Upper lobe of right lung (tissue), 1 donor: ENCODE measurements at places on chromosomes 6 and 20.
A peak's percentile ranks its signal among the peaks of the same experiment; 100 is the strongest.

DNA sequence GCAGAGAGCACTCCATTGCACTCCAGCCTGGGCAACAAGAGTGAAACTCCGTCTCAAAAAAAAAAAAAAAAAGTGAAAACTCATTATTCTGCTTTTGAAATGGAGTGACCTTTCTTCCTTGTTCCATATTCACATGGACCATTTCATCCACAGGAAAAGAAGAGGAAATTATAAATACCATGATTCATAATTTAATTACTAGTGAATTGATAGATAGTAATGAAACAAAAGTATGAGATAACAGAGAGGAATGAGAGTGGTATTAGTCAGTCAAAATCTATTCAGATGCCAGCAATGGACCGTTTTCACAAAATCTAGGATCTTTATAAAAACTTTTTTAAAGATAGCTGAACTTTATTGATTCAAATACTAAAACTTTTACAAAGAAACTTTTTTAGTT, 443.1 kb upstream of the FLRT3 start:
- H3K4me3 ChIP-seq, result no peak overlapping the region
- no peaks in the 10 kb centered on the region for H3K27me3 ChIP-seq
- DNase-seq, result no peak
- H3K36me3 ChIP-seq, result no peaks in the 10 kb centered on the region

GRCh38 chr6:140366991-140367390, 992.5 kb upstream of the CITED2 start:
- H3K4me3 ChIP-seq, result no peak overlapping the region
- no peaks in the 10 kb centered on the region for H3K4me1 ChIP-seq
- H3K27me3 ChIP-seq, result no peaks in the 10 kb centered on the region

DNA sequence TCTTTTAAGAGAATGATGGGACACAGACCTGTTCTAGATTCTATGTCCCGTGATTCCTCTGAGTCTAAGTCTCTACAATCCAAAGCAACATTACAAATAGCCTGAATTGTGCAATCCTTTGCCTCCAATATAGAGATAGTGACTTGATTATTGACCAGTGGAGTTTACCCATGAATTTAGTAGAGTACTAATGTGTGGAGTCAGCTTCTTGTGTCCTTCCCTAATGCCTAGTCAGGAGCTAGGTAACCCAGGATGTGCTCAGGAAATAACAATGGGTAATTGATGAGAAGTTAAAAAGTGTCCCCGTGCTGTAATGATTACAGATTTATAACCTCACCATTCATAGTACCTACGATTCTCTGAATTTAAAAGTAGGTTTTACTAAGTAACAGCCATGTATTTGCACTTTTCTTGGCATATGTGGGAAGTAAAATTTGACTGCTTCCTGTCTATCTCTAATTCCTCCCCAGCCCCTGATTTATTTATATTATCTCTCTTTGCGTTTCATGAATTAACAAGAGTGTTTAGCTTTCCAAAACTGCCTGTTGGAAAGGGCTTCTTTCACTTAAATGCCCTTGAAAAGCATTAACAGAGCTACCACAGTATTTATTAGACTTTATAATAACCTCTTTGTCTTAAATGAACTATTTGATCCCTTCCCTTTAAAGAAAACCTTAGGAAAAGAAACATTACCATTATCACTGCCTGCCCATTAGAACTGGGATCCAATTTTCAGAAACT, 30.5 kb downstream of the NEDD9 start:
- H3K4me1 ChIP-seq, result peaks cover 85% of the 10 kb centered on the region
- peak overlapping the region; percentile 51 for H3K27ac ChIP-seq
- no peak overlapping the region for H3K4me3 ChIP-seq
- no peaks in the 10 kb centered on the region for H3K27me3 ChIP-seq

DNA sequence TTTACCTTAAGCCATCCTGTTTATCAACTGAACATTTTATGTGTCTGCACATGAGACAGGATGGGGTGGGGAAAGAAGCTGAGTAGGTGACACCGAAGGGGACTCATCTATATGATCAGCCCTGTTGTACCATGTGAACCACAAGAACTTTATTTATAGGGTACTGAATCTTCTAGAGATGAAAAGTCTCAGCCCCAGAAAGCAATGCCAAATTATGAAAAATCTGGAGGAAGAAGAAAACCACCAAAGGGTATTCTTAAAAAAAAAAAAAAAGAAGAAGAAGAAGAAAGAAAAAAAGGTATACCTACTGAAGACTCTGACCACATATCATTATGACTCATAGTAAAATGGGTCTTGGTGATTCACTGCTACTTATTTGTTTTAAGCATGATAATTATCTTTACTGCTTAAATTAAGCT, 39.8 kb upstream of the HBS1L start:
- no peak for DNase-seq
- no peaks in the 10 kb centered on the region for H3K4me1 ChIP-seq
- H3K4me3 ChIP-seq, result no peak overlapping the region
- H3K27ac ChIP-seq, result no peak overlapping the region
- H3K36me3 ChIP-seq, result no peaks in the 10 kb centered on the region
